ENCODE measurements at places on chromosomes 5 and 9.

- DNase-seq = no peak
Measured at GRCh38 chr5:122471031-122471751, 159.2 kb downstream of the SNCAIP start.

DNA sequence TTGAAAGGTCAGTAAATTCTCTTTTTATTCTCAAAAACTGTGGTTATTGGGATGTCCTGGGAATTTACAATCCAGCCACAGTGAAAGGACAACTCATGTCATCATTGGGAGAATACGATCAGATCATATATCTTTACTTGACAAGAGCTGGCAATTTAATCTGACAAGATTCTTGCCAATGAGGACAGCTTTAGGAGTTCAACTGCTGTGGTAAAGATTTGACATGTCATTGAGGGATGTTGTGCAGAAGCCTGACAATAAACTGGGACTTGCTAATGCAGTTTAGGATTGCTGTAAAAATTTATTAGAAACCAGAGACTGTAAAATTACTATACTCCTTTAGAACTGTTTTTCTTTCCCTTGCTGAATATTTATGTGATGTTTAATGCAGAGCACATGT lies 1131.0 kb downstream of the MAT2B start:
- DNase-seq = no peak

DNA sequence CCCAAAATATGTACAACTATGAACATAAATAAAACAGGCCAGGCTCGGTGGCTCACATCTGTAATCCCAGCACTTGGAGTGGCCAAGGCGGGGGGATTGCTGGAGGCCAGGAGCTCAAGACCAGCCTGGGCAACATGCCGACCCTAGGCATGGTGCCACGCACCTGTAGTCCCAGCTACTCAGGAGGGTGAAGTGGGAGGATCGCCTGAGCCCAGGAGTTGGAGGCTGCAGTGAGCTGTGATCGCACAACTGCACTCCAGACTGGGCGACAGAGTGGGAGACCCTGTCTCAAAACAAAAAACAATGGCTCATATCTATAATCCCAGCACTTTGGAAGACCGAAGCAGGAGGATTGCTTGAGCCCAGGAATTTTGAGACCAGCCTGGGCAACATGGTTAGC lies 1.5 kb downstream of the HAUS6 start:
- DNase-seq = no peak

DNA sequence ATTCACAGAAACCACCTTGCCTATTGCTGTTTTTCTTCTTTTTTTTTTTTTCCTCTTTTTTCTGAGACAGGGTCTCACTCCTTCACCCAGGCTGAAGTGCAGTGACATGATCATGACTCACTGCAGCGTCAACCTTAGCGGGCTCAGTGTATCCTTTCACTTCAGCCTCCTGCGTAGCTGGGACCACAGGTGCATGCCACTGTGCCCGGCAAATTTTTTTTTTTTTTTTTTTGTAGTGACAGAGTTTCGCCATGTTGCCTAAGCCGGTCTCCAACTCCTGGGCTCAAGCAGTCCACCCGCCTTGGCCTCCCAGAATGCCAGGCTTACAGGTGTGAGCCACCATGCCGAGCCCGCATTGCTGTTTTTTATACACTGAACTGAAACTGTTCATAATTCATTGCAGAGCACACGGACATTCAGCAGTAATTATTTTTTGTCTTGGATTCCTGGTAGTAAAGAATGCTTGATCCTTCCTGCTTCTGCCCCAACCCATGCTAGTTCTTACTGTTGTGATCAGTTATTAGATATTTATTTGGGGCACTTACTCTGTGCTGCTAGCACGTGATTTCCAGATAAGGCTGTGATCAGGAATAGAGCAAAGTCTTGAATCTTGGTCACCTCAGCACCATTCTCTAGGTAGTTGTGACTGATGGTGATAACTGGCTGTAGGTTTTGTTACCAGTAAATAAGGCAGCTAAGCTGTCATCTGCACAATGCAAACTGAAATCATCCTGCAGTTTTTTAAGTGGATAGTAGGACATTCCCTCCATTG lies 14.0 kb downstream of the MAP3K1 start:
- peak; percentile 83 for DNase-seq

DNA sequence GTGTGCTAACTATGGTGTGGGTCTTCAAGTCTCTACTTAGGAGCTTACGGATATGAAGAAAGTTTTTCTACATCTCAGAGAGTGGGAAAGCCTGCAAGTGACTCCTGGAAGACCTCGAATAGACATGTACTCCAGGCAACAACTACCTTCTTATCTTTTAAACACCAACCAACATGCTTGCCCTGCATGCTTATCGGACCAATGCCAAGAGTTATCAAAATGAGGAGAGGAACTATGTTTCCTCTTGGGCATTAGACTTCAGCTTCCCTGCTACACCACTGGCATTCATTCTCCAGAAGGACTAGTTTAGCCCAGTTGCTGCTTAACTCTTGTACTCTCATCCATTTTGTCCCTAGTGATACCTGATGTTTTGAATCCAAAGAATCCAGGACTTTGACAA lies 74.7 kb upstream of the MAN2A1 start:
- DNase-seq = no peak

DNA sequence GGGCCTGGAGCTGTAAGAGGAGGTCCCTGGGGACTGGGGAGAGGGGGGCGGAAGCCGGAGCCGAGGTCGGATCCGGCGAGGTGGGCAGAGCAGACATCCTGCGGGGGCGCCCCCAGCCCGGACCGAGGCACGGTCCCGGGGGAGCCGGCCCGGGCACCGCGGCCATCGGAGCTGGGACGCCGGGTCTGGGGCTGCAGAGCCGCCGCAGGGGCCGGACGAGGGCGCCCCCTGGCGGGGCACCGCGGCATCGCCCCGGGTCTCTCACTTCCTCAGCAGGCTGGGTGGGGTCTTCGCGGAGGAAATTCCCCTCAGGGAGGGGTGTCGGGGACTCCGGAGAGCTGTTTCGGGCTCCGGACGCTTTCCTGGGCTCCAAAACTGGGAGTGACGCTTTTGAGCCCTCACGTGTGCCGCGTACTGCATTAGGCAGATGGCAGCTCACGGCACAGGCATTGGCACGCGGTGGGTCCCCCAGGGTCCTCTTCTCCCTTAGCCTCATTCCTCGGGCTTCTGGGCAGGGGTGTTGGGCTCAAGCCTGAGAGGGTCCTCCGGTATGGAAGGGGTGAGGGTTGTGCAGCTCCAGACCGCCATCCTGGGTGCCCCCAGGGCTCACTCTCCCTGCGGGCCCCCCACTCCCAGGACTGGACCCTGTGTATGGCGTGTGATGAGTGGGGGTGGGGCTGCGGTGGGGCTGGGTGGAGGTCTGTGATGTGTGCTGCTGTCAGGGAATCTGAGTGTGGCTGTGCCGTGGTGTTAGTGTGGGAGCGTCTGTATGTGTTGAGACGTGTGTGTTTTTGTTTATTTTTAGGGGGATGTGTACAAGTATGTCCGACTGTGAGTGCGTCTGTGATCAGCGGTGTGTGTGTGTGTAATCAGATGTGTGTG lies 29.6 kb downstream of the LHX2 start:
- DNase-seq = no peak

DNA sequence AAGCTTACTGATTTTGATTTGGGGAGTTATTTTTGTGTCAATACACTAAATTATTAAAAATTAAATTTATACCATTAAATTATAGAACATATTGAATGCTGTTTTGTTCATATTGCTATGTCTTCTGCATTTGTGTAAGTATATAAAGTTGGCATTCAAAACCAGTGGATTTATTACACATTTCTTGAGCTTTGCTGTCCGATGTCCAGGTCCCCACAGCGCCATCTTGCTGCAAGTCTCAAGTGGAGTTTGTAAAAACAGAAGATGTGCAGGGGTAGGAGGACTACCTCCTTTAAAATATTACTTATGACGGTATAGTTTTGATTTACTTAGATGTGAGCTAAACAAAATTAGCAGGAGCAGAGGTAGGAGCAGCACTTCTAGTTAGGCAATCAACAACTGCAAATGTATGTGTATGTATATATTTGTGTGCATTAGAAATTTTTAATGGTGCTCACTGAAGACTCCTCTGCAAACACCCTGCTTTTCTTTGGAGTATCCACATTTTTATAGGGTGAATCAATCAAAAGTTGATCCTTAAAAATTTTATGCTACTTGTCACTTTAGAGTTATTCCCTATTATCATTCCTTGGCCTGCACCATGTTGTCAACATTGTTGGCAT lies 37.4 kb downstream of the CPEB4 start:
- peak; percentile 24 for DNase-seq

DNA sequence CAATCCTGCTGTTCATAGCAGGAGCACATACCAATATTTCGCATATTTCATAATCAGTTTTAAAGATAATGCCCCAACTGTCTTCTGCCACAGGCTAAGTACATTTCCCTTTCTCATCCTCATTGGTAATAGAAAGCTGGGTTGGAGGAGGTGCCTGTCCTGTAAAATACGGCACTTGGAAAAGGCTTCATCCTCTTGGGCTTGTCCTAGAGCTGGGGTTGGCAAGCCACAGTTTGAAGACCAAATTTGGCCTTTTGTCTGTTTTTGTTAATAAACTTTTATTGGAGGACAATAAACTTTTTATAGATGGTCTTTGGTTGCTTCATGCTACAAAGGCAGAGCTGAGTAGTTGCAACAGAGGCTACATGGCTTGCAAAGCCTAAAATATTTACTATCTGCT lies 997.8 kb upstream of the CDH18 start:
- DNase-seq = no peak

DNA sequence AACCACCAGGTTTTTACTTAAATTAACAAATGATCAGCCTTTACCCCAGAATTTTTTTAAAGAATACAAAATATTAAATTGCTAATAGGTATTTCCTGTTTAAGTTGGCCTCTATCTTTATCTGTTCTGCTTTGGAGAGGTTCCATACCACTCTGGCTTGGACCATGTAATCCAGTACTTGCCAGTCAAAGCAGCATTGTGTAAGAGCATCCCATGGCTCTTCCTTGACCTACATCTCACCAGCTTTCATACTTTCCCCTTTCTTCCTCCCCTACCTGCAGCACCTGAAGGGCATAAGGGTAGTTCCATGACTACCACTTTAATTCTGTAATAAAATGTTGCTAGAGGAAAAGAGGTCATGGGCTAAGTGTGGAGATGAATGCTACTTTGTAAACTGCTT lies 140.8 kb upstream of the MTAP start:
- no peak for DNase-seq

DNA sequence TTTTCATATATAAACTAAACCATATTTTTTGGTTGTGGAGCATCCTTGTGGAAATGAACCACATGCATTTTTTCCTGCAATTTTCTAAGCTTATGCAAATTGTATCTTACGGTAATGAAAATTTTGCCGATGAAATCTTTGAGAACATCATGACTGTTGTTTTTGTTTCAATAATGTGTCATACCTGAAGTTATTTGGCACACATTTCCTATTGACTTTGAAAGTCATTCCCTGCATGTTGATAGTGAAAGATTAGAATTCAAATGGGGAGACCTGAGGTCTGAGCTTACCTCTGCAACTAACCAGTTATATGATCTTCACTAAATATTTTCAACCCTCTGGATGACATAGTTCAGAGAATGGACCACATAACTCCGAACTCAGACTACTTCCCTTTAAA lies 88.5 kb downstream of the PRR16 start:
- DNase-seq = no peak

- DNase-seq = no peak
Measured at GRCh38 chr5:151632524-151632923, 41.4 kb upstream of the FAT2 start.

DNA sequence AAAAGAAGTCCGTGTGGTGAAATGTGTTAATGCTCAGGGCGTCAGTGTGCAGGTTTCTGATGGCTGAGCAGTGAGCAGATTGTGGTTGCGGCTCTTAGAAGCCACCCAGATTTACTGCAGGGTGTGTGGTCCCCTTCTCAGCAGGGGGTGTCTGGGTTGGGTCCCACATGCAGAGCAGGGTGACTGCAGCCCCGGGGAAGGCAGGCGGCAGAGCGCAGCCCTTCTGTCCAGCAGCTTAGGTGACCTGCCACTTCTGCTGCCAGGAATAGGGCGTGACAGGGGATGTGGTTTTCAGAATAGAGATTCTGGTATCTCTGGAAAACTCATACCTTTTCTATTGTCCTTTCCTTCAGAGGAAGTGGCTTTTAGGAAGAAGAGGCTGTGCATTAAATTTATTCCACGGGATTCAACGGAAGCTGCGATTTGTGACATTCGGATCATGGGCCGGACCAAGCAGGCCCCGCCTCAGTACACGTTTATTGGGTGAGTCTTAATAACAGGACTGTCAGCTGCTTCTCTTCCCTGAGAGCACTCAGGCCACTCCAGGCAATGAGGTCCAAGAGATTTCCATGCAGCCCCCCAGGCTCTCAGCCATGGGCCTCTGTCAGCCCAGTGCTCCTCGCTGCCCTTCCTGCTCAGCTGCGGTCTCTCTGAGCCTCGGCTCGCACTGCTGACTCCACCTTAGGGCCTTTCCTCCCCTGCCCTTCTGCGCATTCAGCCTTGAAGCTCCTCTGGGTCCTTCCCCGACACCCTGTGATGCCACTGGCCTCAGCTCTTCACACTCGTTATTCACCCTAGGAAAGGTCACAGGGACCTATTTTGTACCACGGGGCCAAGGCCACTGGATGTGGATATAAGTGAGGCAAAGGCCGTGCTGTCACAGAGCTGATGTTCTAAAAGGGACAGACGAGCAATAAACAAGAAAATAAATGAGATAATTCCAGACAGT lies 65.4 kb downstream of the MVB12B start:
- DNase-seq = no peak

DNA sequence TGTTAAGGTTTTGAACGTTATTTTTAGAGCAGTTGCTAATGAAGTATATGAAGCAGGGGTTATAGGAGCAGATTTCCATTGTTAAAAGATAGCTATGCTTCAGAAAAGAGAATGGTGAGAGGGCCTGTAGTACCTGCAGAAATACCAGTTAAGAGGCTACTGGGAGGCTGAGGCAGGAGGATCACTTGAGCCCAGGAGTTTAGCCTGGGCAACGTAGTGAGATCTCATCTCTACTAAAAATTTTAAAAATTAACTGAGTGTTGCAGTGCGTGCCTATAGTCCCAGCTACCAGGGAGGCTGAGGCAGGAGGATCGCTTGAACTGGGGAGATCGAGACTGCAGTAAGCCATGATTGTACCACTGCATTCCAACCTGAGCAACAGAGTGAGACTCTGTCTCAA lies 148.8 kb downstream of the ZCCHC7 start:
- DNase-seq = no peak

DNA sequence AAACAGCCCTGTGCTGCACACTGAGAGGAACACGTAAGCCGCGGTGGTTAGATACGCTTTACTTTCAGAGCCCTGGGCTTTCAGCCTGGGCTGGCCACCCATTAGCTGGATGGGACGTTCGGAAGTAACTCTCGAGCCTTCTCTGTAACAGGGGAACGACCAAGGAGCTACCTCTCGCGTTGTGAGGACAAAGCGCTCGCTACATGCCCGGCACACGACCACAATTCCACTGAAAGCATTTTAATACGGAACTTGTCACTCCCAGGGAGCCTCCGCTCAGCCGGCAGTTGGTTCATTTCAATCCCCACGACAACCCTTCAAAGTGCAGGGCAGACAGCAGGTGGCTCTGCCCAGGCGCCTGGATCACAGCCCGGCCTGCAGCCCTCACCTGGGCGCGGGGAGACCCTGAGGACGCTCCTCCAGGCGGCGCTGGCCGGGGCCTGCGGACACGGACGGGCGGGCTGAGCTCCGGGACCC lies 368 bp downstream of the SURF1 start:
- DNase-seq = no peak
